Body of pancreas (tissue), 4 donors: ENCODE measurements at places on chromosomes 3 and 15. TPM values are rescaled to one million over a fixed set of nuclear protein-coding genes. Genes with fewer than 3 reads are reported as not detected.

- no peaks in the 10 kb centered on the region for H3K36me3 ChIP-seq
- no peak overlapping the region for H3K4me3 ChIP-seq
- no peak overlapping the region for H3K27ac ChIP-seq
- H3K4me1 ChIP-seq = peaks cover 41% of the 10 kb centered on the region
- no peak for DNase-seq
Observed at GRCh38 chr3:165194511-165195240, 1.5 kb downstream of the SLITRK3 start.

DNA sequence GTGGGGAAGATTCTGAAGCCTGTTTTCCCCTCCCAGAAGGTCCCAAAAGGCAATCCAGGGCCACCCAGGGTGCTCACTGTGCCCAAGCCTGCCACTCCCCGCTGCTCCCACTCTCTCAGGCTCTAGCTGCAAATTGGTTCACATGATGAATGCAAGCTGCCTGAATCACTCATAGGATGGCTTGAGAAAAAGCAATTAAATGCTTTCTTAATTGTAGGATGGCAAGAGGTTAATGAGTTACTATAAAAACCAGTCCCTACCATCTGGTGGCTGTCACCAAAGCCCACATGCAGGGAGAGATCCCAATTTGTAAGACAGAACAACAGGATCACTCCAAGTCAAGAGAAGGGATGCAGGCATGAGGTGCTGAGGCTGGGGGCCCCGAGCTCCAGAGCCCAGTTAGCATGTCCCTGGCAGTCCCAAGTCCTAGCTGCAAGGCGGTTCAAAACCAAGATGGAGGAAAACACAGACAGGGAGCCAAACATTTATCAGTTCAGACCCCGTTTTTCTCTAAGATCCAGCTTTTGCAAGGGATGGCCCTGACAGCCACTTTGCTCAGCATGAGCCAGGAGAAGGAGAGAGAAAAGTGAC lies 207.1 kb downstream of the UACA start:
- no peak overlapping the region for H3K4me3 ChIP-seq
- H3K27ac ChIP-seq = no peak overlapping the region
- DNase-seq = no peak
- H3K36me3 ChIP-seq = no peaks in the 10 kb centered on the region
- H3K4me1 ChIP-seq = no peaks in the 10 kb centered on the region

DNA sequence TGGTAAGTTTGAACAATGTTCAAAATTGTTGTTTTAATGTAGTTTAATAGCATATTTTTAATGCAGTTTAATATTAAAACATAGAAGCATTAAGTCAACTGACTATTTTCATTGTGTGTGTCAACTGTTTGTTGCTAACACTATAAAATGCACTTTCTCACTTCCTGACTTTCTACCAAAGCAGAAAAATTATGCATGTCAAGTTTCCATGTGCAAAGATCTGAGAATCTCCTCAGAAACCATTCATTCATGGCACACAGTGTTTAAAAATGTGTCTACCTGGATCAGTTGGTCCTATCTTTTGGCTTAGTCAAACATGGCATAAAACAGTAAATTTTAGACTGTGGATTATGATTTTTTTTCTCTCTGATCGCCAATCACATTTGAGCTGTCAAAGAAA lies 156.0 kb downstream of the PLD1 start:
- H3K27ac ChIP-seq = peak overlapping the region; percentile 3
- H3K4me3 ChIP-seq = no peak overlapping the region
- no peaks in the 10 kb centered on the region for H3K36me3 ChIP-seq
- H3K4me1 ChIP-seq = no peaks in the 10 kb centered on the region
- H3K27me3 ChIP-seq = no peaks in the 10 kb centered on the region
- DNase-seq = no peak

GRCh38 chr15:66401130-66402021 lies 14.7 kb downstream of the MAP2K1 start:
- no peak for DNase-seq
- no peaks in the 10 kb centered on the region for H3K36me3 ChIP-seq
- no peak overlapping the region for H3K27ac ChIP-seq
- no peaks in the 10 kb centered on the region for H3K27me3 ChIP-seq

DNA sequence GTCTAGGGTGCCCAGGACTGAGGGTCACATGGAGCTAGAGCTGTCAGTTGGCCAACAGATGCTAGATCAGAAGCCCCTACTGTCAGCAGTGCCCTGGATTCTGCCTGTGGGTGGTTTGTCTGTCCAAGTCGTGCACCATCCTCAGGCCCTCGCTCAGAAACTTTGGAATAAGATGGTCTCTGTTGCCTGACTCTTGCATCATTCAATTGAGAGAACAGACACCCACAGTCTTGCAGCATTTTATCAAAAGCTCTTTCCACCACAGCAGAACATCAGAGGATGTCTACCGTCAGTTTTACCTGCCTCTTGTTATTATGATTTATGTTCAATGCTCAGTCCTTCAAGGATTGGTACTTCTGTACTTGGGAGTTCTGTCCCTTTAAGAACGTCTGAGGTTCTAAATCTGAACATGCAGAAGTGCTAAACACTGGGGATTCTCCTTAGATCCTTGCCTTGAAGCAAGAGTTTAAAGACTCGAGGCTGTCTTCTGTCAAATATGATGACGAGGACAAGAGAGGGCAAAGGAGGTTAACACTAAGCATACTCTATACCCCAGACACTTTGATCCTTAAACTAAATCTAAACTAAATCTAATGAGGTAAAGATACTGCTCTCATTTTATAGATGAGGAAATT lies 4.8 kb downstream of the AQP9 start:
- H3K36me3 ChIP-seq = no peaks in the 10 kb centered on the region
- no peak overlapping the region for H3K27ac ChIP-seq
- no peak overlapping the region for H3K4me3 ChIP-seq
- no peaks in the 10 kb centered on the region for H3K27me3 ChIP-seq

DNA sequence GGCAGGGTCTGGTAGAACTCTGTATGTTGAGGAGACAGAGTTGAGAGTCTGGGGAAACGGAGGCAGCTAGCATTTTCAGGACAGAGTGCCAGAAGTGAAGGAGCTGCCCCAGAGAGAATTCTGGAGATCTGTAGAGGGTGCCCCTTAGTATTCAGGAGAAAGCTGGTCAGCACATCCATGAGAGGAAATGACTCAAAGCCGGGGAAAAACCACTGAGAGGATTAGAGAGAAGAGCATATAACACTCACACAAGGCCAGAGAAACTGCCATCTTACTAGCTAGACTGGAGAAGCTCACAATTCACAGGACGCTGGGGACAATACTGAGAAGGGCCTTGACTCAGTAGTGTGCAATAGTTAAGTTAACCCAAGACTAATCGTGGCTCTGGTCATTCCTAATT lies 75.7 kb upstream of the DPPA4 start:
- H3K4me1 ChIP-seq = no peaks in the 10 kb centered on the region
- no peaks in the 10 kb centered on the region for H3K36me3 ChIP-seq
- no peak overlapping the region for H3K27ac ChIP-seq
- no peak overlapping the region for H3K4me3 ChIP-seq
- no peak for DNase-seq
- no peaks in the 10 kb centered on the region for H3K27me3 ChIP-seq

GRCh38 chr3:42070524-42070923 lies 20.6 kb upstream of the TRAK1 start:
- no peaks in the 10 kb centered on the region for H3K27me3 ChIP-seq
- peaks cover 41% of the 10 kb centered on the region for H3K4me1 ChIP-seq
- peak overlapping the region; percentile 80 for H3K27ac ChIP-seq

DNA sequence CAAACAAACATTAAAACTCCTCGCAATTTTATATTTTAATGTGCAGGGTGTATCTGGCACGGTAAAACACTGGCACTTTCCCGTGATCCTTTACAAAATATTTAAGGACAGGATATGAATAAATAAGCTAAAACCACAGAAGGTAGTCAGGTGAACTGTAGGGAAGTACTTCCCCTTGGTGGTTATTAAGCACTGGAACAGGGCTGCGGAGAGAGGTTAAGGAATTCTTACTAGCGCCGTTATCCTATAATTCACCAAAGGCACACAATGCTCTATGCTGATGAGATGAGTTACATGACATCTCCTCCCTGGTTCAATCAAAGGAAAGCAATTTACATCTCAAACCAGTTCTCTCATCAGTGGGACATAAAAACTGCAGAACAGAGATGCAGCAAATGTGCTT lies 289.8 kb downstream of the ZBTB20 start:
- no peak overlapping the region for H3K27ac ChIP-seq
- no peaks in the 10 kb centered on the region for H3K36me3 ChIP-seq
- DNase-seq = no peak
- H3K27me3 ChIP-seq = no peaks in the 10 kb centered on the region
- H3K4me3 ChIP-seq = no peak overlapping the region

GRCh38 chr15:71781179-71781964 lies 29.0 kb upstream of the NR2E3 start:
- no peaks in the 10 kb centered on the region for H3K36me3 ChIP-seq
- peaks cover 10% of the 10 kb centered on the region for H3K4me1 ChIP-seq
- H3K27me3 ChIP-seq = no peaks in the 10 kb centered on the region
- no peak overlapping the region for H3K4me3 ChIP-seq

GRCh38 chr3:71893122-71893521 lies 108.2 kb upstream of the PROK2 start:
- H3K4me3 ChIP-seq = no peak overlapping the region
- H3K4me1 ChIP-seq = no peaks in the 10 kb centered on the region
- H3K27ac ChIP-seq = no peak overlapping the region
- H3K27me3 ChIP-seq = no peaks in the 10 kb centered on the region
- H3K36me3 ChIP-seq = no peaks in the 10 kb centered on the region

DNA sequence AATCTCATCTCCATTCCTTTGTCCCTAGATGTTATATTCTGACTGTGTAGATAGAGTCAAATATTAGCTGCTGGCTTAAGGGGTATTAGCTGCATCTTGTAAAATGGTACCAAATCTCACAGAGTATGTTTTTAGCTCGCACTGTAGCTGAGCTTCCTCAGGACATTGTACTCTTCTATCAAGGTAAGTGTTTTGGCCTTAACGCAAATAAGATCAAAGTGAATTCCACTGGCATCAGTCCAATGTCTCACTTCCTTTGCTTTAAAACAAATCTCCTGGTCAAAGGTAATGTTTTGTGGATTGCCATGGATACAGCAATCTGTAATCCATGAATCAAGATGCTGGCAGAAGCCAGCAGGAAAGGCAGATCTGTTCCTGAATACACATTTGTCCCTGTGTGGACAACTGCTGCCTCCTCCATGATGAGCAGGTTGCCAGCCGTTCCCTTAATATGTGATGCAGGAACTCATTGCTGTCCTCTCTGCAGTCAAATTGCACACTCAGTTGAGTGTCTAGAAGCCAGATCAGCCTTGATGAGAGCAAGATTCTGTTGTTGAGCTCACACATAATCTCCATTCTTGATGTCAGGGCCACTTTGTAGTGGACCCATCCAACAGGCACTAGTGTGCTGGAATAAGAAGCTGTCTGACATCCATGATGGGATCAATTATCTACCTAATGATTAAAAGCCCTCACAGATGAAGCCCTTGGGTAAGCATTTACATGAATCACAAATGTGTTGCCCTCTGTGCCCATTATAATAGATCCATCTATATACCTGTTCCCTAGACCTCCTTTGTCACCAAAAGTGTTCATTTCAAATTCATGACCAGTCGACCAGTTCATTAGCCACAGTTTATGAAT lies 96.6 kb upstream of the AGTR1 start:
- H3K4me1 ChIP-seq = peaks cover 31% of the 10 kb centered on the region
- DNase-seq = peak; percentile 29
- H3K27me3 ChIP-seq = no peaks in the 10 kb centered on the region
- H3K36me3 ChIP-seq = no peaks in the 10 kb centered on the region

- H3K4me3 ChIP-seq = no peak overlapping the region
- no peaks in the 10 kb centered on the region for H3K36me3 ChIP-seq
- no peaks in the 10 kb centered on the region for H3K27me3 ChIP-seq
Observed at GRCh38 chr3:146157325-146158060, 3.5 kb downstream of the PLOD2 start.

DNA sequence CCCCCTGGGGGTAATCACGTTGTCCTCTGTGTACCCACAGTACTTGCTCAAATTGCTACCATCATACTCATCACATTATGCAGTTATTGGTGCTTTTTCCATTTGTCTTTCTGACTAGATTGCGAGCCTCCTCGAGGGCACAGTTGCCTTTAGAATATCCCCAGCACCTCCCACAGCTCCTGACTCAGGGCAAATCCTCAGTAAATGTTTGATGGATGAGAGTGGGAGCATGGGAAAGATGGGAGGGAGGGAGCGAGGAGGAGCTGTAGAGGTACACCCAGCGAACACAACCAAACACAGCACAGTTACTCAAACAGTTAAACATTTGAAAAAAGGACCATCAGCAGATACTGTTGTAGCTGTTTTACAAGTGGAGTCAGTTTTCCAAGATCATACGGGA lies 27.9 kb downstream of the SIDT1 start:
- H3K27me3 ChIP-seq = no peaks in the 10 kb centered on the region
- H3K4me1 ChIP-seq = peaks cover 3% of the 10 kb centered on the region
- H3K27ac ChIP-seq = no peak overlapping the region
- DNase-seq = no peak
- no peaks in the 10 kb centered on the region for H3K36me3 ChIP-seq

- H3K27ac ChIP-seq = peak overlapping the region; percentile 40
- peaks cover 48% of the 10 kb centered on the region for H3K4me1 ChIP-seq
- peak; percentile 54 for DNase-seq
- H3K36me3 ChIP-seq = no peaks in the 10 kb centered on the region
- no peaks in the 10 kb centered on the region for H3K27me3 ChIP-seq
- peak overlapping the region; percentile 88 for H3K4me3 ChIP-seq
Observed at GRCh38 chr3:184156522-184156955, 1.4 kb downstream of the DVL3 start.

DNA sequence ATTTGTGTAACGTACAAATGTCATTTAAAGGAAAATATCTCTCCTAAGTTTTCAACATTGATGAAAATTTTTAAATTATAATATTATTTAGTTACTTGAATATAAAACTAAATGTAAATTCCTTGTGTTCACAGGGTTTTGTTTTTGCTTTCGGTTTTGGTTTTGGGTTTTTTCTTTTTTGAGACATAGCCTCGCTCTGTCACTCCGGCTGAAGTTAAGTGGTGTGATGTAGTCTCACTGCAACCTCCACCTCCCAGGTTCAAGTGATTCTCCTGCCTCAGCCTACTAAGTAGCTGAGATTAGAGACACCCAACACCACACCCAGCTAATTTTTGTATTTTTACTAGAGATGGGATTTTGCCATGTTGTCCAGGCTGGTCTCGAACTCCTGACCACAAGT lies 79.3 kb upstream of the TCF12 start:
- no peaks in the 10 kb centered on the region for H3K36me3 ChIP-seq
- H3K27ac ChIP-seq = no peak overlapping the region
- no peaks in the 10 kb centered on the region for H3K27me3 ChIP-seq
- no peaks in the 10 kb centered on the region for H3K4me1 ChIP-seq

DNA sequence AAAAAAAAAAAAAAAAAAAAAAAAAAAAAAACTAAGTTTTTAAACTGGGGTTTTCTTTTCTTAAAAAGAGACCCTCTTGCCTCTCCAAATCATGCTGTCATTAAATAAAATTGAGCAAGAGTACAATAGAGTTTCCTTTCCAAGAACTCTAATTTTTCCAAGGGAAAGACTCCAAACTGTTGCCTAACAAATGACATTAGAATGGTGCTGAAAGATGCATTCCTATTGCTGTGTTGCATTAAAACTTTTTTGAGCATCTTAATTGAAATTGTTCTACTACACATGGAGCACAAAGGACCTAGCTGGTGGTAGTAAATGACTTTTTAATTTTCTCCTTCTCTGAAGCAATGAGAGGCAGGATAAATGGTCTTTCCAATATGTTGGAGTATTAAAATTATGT lies 469.1 kb upstream of the ARHGEF26 start:
- no peaks in the 10 kb centered on the region for H3K4me1 ChIP-seq
- no peak overlapping the region for H3K27ac ChIP-seq
- H3K4me3 ChIP-seq = no peak overlapping the region

- H3K36me3 ChIP-seq = no peaks in the 10 kb centered on the region
- H3K27ac ChIP-seq = no peak overlapping the region
Observed at GRCh38 chr3:131612745-131613144, 110.0 kb upstream of the MRPL3 start.

The CDHR4 gene
- total RNA-seq = 0.26 TPM

The SLC51A gene
- 0.26 TPM for total RNA-seq

The ZPLD1 gene
- total RNA-seq = 0.26 TPM

The SST gene
- 482 TPM for total RNA-seq

The TMEM207 gene
- total RNA-seq = not detected

The CCRL2 gene
- 1.3 TPM for total RNA-seq

The CCR1 gene
- total RNA-seq = 1.8 TPM

The GOLGA8J gene
- not detected for total RNA-seq

The AHSG gene
- not detected for total RNA-seq
